ENCODE measurements at places on chromosomes 4 and X.

- DNase-seq = no peak
Observed at GRCh38 chr4:37429906-37430305, 185.4 kb downstream of the NWD2 start.

DNA sequence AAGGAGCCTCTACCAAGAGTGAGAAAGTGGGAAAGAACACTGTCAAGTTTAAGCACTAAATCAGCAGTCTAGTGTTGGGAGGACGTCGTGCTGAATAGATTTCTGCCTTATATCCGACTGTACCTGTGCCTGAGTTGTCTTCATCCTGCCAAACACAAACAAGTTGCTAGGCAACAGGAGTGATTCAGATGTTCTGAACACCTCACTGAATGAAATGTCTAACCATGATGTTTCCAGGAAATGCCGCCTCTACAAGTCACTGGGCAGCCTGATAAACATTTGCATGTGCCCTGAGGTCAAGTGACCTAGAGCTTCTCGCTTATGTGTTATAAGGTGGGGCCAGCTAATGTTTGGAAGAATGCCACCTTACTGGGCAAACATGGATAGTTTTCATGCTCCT lies 37.9 kb downstream of the SGMS2 start:
- no peak for DNase-seq

DNA sequence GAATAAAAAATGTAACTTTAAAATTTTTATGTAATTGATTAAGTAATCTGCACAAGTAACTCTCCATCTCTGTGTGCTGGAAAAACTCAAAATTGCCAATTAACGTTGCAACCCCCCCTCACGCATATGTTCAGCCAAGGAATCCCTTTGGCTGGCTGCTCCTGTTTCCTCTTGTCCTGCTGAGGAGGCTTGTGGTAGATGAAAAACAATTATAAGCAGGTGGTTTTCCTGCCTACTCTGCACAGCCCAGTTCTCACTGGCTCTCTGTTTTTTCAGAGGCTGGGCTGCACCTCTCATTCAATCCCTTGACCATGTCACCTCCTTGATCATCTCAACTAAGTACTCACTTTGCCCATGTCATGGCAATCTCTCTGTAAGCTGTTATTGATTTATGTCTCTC lies 1068.4 kb downstream of the ARAP2 start:
- DNase-seq = no peak

- DNase-seq = no peak
Observed at GRCh38 chr4:88865466-88865865, 167.8 kb upstream of the NAP1L5 start.

DNA sequence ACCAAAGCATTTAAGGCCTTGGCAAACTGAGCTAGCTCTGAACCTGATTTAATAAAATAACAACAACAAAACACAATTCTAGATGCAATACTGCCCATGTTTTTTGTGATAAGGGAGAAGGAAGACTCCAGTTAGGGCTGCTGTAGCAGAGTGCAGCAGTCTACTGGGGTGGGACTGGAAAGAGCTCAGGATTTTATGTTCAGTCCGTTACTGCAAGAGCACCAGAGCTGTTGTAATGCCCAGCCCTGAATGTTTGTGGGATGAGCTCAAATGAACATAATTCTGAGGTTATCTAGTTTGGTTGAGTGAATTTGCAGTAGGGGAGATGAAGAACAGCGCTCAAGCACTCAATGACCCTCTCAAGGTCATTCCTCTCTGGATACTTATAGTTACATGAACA lies 743.8 kb downstream of the FAT4 start:
- DNase-seq = no peak

DNA sequence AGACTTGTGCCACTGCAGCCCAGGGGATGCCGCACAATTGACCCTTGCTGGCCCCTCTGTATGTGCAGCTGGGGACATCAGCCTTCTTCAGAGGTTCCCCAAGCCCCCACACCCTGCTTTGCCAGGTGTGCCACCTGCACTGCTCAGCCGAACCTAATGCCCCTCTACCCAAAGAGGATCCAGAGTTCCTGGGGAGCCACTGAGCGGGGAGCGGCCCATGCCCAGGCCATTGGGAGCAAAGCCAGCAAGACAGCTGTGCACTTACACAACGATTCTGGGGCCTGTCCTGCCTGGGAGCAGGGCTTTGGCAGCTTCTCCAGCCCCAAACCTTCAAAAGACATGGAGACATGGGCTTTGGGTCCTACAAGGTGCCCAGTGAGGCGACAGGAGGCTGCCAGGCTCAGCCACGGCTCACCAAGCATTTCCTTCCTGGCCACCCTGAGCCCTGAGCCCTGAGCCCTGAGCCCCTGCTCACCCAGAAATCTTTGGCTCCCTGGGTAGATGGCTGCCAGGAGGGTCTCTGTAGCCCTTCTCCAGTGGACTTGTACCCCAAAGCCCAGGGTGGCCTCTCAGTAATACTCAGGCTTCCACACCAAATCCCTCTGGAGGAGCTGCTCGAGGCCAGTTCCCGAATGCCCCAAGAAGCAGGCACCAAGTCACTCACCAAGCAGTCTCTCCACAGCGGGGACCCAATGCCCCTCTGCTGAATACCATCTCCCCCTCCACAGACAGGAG lies 13.0 kb downstream of the PNMA6E start:
- no peak for DNase-seq

DNA sequence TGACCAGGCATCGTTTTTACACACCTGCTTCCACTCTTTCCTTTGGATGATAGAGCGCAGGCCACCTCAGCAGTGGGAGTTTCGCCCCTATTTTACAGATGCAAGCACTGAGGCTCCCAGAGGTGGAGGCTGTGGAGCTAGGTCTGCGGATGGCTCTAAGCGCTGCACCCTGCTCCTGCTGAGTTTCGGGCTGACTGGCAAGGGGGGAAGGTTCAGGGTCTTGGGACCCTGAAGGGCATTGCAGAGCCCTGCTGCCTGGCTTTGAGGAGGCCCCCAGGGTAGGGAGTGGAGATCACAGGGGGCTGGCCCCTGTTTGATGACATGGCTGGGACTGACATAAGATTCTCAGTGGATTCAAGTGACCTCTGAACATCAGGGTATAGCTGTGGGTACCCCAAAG lies 62.8 kb upstream of the NKX1-1 start:
- DNase-seq = no peak

DNA sequence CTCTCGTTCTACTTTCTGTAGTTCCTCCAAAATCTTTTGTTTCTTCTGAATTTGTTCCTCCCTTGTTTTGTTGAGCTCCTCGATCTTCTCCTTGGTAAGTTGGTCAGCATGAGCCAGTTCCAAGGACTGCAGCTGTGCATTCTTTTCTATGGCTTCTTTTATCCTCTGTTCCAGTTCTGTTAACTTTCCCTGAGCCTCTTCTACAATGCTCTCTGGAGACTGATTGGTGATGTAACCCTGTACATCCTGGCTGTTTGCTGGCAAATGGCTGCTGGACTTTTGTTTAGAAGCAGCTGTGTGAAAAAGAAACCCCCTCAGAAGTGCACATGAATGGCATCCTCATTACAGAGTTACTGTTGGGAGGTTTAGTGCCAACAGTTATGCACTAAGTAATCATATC lies 70.5 kb upstream of the COX18 start:
- DNase-seq = no peak

- no peak for DNase-seq
Observed at GRCh38 chr4:185700630-185701029, 111.4 kb downstream of the SORBS2 start.

DNA sequence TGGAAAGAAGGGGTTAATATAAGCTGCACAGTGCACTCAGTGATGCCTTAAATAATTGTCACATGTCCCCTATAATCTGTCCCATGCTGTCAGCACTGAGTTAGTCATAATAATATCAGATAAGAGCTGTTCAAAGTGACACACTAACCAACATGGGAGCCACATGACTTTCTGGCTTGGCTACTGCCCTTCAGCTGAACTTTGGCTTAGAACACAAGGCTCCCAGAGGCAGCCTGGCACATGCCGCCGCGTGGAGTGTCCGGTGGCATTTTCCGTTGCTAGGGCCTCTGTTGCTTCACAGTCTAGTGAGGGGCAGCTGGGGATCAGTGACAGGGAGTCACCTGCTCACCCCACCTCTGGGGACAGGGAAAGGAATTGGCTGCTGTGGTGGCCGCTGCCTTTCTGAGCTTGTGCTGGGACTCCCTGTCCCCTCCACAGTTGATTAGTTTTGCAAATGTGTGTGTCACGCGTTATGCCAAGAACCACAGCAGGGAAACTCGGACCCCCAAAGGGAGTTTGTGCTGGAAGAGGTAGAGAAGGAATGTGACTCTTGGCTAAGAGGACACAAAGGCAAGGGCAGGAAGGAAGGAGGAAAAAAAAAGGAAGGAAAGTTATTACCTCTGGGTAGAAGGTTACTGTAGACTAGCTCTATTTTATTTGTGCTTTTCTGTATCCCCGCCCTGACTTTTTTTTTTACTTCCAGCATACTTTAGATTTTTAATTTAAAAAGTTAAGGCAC lies 41.1 kb upstream of the PPARGC1A start:
- DNase-seq = no peak

DNA sequence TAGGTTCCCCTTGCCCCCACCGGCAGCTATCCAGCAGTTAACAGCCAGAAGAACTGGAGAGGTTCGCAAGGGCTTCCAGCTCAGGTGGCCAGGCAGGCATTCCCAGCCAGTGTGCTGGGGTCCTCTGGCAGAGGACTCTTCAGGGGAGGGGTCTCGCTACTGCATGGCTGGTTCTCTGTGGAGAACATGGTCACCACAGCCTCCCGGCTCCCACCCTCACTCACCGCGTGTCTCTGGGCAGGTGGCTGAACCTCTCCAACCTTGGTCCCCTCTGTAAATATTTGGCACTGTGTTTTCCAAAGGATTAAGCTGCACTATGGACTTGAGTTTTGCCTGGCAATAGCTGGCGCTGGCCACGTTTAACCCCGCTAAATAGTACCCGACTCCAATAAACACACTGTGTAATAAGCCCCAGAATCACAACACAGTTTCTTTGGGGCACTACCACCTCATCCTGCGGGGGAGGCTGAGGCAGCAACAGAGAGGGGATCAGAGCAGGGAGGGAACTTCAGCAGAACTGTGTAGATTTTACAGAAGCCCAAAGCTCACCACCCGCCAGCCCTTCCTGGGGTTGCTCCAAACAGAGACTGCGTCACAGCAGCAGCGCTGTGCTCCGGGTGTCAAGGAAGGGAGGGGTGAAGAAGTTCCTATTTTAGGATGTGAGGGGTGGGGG lies 15.2 kb downstream of the BCOR start:
- no peak for DNase-seq

DNA sequence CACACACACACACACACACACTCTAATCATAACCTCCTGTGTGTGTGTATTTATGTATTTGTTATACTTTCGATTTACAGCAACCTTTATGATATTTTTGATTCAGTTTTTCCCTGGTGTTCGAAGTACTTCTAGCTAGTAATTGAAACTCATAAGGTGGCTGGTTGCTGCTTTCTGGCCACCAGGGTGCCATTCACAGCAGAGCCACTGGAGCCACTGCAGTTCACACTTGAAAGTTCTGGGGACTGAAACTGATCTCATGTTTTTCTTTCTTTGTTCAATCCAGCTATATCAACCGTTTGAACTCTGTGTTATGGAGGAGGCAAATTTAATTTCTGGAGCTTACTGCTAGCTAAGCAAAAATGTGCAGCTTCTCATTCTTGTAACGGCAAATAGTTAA lies 419.4 kb downstream of the ADGRL3 start:
- DNase-seq = no peak

GRCh38 chr4:174316546-174316945 lies 32.8 kb downstream of the CEP44 start:
- DNase-seq = no peak

DNA sequence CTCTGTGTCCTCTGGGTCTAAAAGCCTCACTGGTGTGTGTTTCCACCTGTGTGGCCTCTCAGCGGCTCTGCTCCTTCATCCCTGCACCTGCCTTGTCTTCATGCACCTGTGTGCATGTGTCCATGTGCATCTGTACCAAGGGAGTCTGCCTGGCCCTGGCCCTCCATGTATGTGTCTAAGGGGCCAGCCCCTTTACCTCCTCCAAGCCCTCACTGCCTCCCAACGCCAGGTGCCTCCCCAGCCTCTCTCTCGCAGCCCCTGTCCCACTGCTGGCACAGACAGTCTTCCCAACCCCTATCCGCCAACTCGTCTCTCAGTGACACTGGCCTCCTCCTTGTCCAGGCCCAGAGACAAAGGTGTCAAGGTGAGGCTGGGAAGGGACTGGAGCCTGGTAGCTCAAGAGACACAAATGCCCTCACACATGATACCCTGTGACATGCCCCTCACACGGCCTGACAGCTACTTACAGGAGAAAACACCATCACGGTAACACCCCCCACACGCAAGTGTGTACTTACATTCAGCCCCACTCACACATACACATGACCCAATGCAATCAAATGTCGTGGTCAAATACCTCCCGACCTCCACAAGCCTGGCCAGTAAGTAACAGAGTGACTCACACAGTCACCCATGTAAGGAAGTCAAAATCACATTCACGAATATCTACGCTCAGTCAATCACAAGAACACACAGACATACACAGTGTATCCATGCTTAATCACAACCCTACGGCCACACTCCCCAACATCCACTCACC lies 11.4 kb downstream of the L1CAM start:
- DNase-seq = no peak

DNA sequence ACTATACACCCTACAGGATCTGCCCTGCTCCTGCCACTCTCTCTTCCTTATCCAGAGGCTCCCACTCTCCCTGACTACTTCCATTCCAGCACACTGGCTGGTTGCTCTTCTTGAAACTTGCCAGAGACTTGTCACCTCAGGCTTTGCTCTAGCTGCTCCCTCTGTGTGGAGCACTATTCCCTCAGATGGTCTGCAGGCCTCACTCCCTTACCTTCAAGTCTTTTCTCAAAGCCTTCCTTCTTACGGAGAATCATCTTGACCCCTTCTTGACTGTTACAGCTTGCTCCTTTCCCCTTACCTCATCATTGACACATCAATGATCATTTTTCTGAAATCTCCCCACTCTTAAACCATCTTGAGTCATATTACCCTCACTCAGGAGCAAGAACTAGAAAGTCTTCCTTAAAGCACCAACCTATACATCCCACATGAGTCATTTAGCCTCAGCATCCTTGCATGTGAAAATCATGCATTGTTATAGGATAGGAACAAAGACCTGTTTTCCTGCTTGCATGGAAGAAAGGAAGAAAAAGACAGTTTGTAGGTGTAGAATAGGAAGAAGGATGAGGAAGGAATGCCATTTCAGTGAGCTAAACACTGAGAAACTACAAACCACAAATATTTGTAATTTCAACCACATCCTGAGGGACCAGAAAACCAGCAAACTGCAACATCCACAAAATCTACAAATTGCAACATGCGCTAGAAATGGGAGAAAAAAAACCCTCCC lies 55.7 kb downstream of the ANTXR2 start:
- no peak for DNase-seq

GRCh38 chr4:37241647-37242046 lies 2.9 kb upstream of the NWD2 start:
- DNase-seq = no peak

DNA sequence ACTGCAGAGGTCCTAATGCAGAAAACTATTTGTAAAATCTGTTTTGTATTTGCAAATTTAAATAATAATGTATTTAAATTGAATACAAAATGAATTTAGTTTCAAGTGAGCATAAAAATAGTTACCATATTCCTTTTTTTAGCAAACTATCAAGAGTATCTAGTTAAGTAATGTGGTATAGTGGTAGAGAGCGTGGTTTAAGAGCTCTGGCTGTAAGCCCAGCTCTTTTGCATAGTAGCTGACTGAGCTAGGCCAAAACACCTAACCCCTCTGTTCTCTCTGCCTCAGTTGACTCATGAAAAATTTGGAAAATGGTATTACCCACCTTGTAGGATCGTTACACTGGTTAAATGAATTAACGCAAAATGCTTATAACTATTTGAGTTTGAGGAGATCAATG lies 18.1 kb upstream of the ADAD1 start:
- no peak for DNase-seq

- DNase-seq = no peak
Observed at GRCh38 chr4:99144070-99144469, at the start of gene ADH4. ADH4 (minus strand) TSS chr4:99144297; CDS start chr4:99144222, 75 bp downstream.

- DNase-seq = no peak
Observed at GRCh38 chr4:82890528-82890900, 439 bp downstream of the SEC31A start.
